Substantia nigra (tissue), 51 donors: ENCODE measurements at places on chromosomes 4 and X.

DNA sequence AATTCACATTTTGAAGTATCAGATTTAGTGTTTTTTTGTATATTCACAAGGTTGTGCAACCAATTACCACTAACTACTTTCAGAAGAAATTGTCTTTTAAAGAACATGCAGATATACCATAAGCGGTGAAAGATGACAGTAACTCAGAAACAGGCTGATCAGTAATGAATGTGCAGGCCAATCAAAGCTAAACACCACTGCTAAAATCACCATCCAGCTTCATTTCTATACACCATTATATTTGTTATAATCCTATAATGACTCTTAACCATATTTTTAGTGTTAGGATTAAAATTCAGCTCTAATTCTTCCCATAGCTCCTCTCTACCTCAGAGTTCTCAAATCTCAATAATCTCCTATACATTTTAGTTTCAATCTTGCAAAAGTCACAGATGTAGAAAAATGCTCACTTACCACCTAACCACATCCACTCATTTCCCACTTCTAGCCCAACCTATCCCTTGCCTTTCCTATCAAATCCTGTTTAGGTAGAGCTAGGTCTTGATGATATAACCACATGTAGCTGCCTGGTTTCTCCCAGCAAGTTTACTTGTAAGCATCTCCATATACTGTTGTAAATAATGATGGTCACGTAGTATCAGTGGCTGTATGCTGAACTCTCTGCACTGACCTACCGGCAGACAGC lies 16.6 kb downstream of the COQ2 start:
- no peak for DNase-seq

GRCh38 chr4:163335384-163335783 lies 3.0 kb upstream of the NPY1R start:
- no peak for DNase-seq

DNA sequence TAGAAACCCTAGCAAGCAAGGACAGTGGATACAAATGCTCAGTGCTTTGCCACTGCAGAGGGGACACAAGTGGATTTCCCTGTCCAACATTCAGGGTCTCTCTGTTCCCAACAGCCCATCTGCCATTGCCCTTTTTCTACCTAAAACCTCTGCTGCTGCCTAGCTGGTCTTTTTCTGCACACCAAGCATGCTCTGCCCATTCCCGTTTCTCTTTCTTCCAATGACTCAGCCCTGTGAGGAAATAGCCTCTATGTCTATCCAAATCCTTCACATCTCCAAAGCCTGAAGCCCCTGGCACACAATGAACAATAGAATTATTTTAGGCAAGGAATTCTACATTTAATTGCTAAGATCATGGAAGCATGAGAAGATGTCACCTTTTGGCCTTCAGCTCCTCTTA lies 5.7 kb upstream of the AMELX start:
- DNase-seq = no peak

DNA sequence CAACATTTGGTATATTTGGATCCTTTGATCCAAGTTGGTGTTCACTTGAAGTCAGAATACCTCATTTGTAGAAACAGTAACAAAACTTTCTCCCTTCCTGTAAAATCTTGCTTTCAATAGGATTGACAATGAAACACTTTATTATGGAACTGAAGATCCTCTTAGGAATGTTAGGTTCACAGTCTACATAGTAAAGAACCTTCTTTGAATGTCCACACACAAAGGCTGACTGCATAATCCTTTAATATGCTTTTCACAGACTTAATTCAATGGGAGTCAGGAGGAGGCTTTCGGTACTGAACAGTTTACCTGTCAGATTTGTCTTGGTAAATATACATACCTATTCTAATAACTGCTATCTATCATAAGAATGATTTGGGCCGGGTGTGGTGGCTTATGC lies 188.5 kb downstream of the SPRY1 start:
- no peak for DNase-seq

DNA sequence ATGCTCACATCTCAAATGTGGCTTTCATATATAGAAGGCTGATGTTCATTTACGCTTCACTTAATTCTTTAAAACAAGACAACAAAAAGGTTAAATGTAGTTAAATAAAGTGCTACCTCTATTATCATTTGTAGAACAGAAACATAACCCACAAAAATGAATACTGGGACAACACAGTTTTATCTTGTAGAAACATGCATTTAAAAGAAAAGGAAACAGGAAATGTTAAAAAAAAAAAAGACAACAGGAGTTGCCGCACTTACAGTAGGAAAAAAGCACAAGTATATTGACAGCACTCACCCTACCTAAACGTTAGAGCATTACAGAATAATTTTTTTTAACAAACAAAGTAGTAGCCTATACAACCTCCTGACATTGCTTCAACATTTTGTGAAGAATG lies 4.8 kb downstream of the THOC2 start:
- DNase-seq = no peak

DNA sequence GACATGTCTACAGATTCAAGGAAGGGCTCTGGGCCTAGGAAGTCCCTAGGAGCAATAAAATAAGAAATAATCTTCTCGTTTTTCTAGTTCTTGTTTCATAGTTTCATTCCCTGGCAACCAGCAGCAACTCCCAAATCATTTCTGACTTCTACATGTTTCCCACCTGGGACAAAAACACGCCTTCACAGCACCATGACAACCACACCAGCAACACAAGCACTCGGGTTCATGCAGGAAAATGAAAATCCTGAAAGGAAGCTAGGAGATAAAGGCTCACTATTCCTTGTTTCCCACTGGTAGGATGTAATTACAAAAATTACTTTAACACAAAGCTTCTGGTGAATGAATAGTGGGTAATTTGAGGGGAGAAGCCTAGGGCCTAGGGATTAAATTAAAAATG lies 158.9 kb downstream of the ADAMTS3 start:
- DNase-seq = no peak

DNA sequence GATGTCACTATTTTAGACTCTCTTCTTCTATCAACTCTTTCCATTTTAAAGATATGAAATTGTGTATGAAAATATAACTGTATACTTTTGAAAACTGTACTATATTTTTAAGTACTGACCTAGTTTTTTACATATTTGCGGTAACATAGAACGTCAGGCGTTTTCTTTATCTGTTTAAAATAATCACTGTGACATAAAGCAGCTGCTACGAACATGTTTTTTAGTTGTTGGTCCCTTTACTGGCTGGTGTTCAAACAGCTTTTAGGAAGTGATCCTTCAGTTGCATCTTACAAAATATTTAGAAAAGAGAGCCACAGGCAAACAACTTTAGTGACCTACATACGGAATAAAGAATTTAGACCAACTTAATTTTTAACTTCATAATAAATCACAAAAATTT lies 73.1 kb downstream of the METTL14 start:
- DNase-seq = no peak

- DNase-seq = no peak
Observed at GRCh38 chr4:139852612-139853269, 187.1 kb downstream of the MGST2 start.

- no peak for DNase-seq
Observed at GRCh38 chr4:40122941-40123340, 66.3 kb downstream of the N4BP2 start.

DNA sequence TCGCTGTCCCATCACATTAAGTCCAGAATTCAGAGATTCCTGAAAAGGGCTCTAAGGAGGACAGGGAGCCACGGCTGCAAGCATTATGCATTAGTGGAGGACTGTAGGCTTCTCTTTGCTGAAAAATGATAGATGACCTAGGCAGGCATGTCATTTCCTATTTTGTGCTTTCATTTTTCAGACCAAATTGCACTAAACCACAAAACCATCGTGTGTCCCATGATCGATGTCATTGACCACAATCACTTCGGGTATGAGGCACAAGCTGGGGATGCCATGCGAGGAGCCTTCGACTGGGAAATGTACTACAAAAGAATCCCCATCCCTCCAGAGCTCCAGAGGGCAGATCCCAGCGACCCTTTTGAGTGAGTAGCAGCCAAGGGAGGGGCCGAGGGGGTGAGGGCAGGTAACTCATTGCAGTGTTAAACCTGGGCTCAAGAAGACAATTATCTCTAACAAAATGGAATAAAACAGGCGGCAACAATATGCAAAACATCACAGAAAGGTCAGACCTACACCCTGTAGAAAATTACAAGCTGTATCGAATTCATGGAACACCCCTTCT lies 355.2 kb upstream of the GALNT7 start:
- no peak for DNase-seq

- no peak for DNase-seq
Observed at GRCh38 chrX:130805903-130806302, 97.1 kb downstream of the ENOX2 start.

GRCh38 chr4:47154816-47155370 lies 123.5 kb downstream of the GABRB1 start:
- no peak for DNase-seq

DNA sequence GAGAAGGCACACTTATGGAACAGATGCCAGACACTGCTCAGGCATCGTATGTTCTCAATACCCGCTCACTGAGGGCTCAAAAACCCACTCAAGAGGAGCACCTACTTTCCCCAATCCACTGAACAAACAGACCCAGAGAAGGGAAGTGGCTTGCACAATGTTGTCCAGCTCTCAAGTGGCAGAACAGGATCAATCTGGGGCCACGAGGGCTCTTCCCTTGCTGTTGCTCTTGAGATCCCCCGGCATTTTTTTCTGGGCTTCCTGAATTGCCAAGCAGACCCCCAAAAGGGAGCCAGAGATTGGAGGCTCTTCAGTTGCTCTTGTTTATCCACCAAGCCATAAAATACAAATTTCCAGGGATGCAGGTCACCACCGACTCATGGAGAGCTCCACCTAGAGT lies 35.7 kb downstream of the IDS start:
- no peak for DNase-seq

GRCh38 chrX:68648960-68649359 lies 1.5 kb downstream of the STARD8 start:
- DNase-seq = no peak
